ENCODE measurements at places on chromosomes 12 and 14. TPM values are rescaled to one million over a fixed set of nuclear protein-coding genes. Genes with fewer than 3 reads are reported as not detected.

CDKN3 gene
- 19.3 TPM for polyA plus RNA-seq

RBM23 gene
- polyA plus RNA-seq, result 74.1 TPM

TMPO gene
- polyA plus RNA-seq, result 28.1 TPM

CRIP1 gene
- 14.7 TPM for polyA plus RNA-seq

ADCY4 gene
- polyA plus RNA-seq, result 4.1 TPM

MYF5 gene
- polyA plus RNA-seq, result not detected

CISTR gene
- polyA plus RNA-seq, result not detected

- no peak overlapping the region for H3K27ac ChIP-seq
- H3K4me1 ChIP-seq, result no peaks in the 10 kb centered on the region
- DNase-seq, result no peak
Observed at GRCh38 chr12:89140141-89140540, 212.2 kb downstream of the DUSP6 start.

GRCh38 chr12:6946033-6946919 is 2.5 kb downstream of the C12orf57 start:
- H3K4me1 ChIP-seq, result peaks cover 19% of the 10 kb centered on the region
- H3K27ac ChIP-seq, result peak overlapping the region; percentile 81
- no peaks in the 10 kb centered on the region for H3K27me3 ChIP-seq
- peak; percentile 95 for DNase-seq

- no peak for DNase-seq
- no peaks in the 10 kb centered on the region for H3K27me3 ChIP-seq
- H3K4me3 ChIP-seq, result no peak overlapping the region
- no peaks in the 10 kb centered on the region for H3K36me3 ChIP-seq
- no peaks in the 10 kb centered on the region for H3K4me1 ChIP-seq
Observed at GRCh38 chr14:90894241-90894640, 78.0 kb upstream of the TTC7B start.

DNA sequence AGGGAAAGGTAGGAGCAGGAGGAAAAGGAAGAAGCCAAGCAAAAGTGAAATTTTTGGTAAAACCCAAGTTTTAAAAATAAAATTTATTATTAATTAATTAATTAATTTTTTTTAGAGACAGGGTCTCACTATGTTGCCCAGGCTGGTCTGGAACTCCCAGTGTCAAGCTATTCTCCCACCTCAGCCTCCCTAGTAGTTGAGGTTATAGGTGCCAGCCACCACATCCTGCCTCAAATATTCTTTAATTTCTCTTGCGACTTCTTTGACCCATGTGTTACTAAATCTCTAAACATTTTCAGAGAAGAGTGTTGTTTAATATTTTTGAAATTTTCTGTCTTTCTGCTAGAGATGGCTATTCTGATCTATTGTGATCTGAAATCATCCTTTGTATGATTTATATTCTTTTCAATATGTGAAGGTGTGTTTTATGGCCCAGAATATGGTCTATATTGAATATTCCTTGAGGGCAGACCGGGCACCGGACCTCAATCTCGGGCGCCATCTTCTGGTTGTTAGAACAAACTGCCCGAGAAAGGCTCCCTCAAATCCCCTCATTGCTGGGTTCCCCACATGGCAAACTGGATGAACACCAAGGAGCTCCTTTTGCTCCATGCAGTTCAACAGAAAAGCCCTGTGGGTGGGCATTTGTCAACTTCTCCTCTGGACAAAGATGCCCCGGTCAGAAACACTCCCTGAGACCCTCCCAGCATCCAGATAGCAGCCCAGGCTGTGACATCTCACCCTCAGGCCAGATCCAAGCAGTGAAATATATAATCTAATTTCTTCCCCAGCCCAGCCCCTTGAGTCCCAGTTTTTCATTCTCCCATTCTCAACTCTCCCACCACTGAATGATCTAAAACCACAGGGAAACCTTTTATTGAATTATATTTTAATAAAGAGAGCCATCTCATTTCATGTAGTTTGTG is 110.5 kb downstream of the ASCL4 start:
- H3K36me3 ChIP-seq, result no peaks in the 10 kb centered on the region
- DNase-seq, result peak; percentile 87

- DNase-seq, result peak; percentile 69
- no peak overlapping the region for H3K4me3 ChIP-seq
- no peaks in the 10 kb centered on the region for H3K36me3 ChIP-seq
- peak overlapping the region; percentile 76 for H3K27ac ChIP-seq
- peaks cover 7% of the 10 kb centered on the region for H3K4me1 ChIP-seq
Observed at GRCh38 chr14:32457213-32457920, 128.3 kb downstream of the AKAP6 start.

GRCh38 chr14:98579140-98579539 is 692.9 kb downstream of the BCL11B start:
- no peaks in the 10 kb centered on the region for H3K27me3 ChIP-seq
- no peak overlapping the region for H3K27ac ChIP-seq
- no peaks in the 10 kb centered on the region for H3K36me3 ChIP-seq
- no peak overlapping the region for H3K4me3 ChIP-seq
- H3K4me1 ChIP-seq, result no peaks in the 10 kb centered on the region

GRCh38 chr14:61253064-61253738 is 27.9 kb downstream of the TMEM30B start:
- peaks cover 9% of the 10 kb centered on the region for H3K4me1 ChIP-seq
- no peak for DNase-seq
- H3K27me3 ChIP-seq, result peaks cover 12% of the 10 kb centered on the region

- peaks cover 20% of the 10 kb centered on the region for H3K4me1 ChIP-seq
- no peak overlapping the region for H3K4me3 ChIP-seq
- no peaks in the 10 kb centered on the region for H3K27me3 ChIP-seq
- peak overlapping the region; percentile 40 for H3K27ac ChIP-seq
- DNase-seq, result no peak
- no peaks in the 10 kb centered on the region for H3K36me3 ChIP-seq
Observed at GRCh38 chr14:69982220-69982839, 103.1 kb downstream of the SMOC1 start.

DNA sequence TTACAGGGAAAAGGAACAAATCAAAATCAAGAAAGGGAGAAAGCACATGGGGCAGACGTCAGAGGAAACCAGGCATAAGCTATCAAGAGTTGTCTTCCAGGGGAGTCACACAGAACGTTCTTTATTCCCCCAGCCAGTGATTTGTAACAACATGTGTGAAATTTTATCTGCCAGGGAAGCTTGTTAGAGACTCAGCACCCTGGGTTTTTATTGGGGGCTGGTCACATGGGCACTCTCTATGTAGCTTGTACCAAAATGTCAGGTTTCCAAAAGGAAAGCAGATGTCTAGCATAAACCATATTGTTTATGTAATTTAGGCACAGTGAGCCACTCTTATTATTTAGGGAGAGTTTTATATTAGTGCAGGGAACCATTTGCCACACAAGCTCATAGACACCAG is 440.4 kb upstream of the DCN start:
- H3K27ac ChIP-seq, result no peak overlapping the region
- H3K27me3 ChIP-seq, result no peaks in the 10 kb centered on the region
- no peaks in the 10 kb centered on the region for H3K36me3 ChIP-seq
- H3K4me3 ChIP-seq, result no peak overlapping the region
- H3K4me1 ChIP-seq, result no peaks in the 10 kb centered on the region

DNA sequence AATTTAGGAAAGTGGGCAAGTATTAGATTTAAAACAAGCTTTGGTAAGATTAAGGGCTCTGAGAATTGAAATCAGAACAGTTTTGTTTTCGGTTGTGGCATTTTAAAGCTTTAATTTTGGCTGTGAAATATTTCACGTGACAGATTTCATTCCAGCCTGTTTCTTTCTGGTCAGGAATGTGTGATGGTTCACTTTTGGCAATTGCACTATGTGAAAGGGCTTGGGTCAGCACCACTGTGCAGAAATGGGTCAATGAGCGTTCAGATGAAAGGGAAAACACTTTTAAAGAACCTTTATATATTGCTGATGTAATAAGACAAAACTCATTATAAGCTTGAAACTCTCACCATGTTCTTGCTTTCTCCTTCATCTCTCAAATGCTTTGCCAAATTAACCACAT is 17.1 kb downstream of the NUBPL start:
- no peaks in the 10 kb centered on the region for H3K36me3 ChIP-seq
- no peaks in the 10 kb centered on the region for H3K27me3 ChIP-seq
- H3K4me3 ChIP-seq, result no peak overlapping the region
- H3K27ac ChIP-seq, result no peak overlapping the region
